ENCODE measurements at places on chromosomes 11 and 22.

GRCh38 chr11:19676475-19677380, 35.9 kb upstream of the NAV2 start:
- no peak for DNase-seq

GRCh38 chr11:64803846-64804345, 882 bp upstream of the MAP4K2 start:
- no peak for DNase-seq

GRCh38 chr11:96012086-96012824, 88.3 kb upstream of the MTMR2 start:
- peak; percentile 83 for DNase-seq

DNA sequence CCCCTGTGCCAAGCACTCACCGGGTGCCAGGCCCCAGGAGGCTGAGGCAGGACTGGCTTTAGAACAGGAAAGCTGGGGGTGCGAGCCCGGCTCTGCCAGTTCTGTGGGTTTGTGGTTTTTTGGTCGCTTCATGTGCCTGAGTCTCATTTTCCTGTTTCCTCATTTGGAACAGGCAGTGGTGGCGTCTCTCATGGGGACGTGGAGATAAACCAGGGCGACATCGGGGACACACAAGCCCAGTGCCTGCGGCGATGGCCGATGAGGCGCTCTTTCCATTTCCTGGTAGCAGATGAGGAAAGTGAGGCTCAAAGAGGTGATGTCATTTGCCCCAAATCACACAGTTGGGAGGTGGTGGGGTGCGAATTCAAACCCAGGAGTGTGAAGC, 20.8 kb upstream of the CHKA start:
- no peak for DNase-seq

DNA sequence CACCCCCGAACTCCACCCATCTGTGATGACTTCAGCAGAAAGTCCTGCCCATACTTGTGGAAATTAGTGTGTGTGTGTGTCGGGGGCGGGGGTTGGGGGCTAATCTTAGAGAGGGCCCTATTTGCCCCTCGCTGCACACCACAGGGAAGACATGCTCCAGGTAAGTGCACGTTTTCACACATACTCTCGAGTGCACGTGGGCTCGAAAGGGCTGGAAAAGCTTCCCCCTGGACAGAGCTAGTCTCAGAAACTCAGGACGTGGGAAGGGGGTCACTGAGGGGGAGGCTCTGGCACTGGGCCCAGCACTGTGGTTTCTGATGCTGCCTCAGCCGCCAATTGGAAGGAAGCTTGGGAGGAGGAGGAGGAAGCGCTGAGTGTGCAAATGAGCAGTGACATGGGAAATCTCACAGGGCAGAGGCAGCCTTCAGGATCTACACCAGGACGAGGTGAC, 40.7 kb upstream of the CD82 start:
- DNase-seq, result no peak

- DNase-seq, result no peak
Measured at GRCh38 chr22:33952776-33953175, 32.5 kb upstream of the LARGE1 start.

DNA sequence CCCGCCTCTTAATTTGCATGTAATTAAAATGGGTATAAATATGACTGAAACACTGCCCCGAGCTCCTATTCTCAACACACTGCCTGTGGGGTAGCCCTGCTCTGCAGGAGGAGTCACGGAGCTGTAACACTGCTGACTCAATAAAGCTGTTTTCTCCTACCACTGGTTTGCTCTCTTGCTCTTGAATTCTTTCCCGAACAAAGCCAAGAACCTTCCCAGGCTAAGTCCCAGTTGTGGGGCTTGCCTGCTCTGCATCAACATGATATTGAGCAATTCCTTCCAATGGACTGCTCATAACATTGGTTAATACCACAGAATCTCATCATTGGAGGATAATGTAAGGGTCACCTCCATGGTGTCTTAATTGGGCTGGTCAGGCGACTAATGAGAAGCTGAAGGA, 114.4 kb downstream of the FBXO7 start:
- DNase-seq, result no peak

- DNase-seq, result no peak
Measured at GRCh38 chr22:25510876-25511275, 53.6 kb upstream of the GRK3 start.

GRCh38 chr11:119763071-119763728, 34.2 kb upstream of the NECTIN1 start:
- no peak for DNase-seq

GRCh38 chr11:17272801-17273200, 3.7 kb upstream of the NUCB2 start:
- no peak for DNase-seq

DNA sequence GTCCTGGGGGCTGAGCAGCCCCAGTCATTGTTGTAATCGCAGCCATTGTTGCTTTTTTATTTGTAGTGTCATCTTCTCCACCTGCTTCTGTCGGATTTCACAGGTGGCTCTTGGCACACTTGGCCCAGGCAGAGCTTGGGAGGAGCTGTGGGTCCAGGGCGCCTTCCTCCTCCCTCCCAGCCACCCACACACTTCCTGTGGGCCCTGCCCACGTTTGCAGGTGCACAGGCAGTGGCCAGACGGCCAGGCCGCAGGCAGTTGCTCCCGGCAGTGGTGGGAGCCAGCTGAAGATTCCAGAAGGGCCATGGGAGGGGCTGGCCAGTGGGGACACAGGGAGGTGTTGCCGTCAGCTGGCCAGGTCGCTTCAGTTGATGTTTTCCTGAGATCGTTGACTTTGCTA, 1191.9 kb downstream of the BRD1 start:
- DNase-seq, result no peak

- DNase-seq, result no peak
Measured at GRCh38 chr11:134407321-134407828, 4.7 kb downstream of the B3GAT1 start.

- DNase-seq, result no peak
Measured at GRCh38 chr22:29331213-29331612, 15.7 kb upstream of the RASL10A start.

DNA sequence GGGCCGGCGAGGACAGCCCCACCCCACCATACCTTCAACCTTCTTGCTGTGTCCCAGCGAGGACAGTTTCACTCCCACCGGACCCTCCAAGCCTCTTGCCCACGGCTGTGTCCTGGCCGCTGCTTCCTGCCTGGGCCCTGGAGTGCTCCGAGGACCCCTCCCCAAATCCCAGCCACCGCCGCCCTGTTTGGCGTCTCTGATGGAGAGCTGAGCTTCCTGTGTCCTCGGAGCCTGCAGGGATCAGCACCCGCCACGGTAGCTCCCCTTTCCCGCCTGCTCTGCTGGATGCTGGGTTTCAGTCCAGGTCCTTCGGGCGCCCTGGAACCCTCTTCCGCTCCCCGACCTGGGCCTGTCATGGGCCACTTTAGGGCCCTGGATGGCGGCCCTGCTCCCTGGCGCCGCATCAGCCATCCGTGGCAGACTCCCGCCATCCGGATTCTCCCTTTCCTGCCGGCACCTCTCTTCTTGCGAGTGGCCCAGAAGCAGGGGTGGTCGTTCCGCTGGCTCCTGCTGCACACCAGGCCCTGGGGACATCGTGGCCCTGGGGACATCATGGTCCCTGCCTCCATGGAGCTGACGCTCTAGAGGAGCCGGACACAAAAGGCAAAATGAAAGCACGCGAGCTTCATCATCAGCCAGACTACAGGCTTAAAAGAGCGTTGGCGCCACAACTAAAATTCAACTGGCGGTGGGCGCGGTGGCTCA, 34.3 kb upstream of the GAL start:
- DNase-seq, result no peak

- no peak for DNase-seq
Measured at GRCh38 chr11:75721852-75722668, 4.4 kb downstream of the MOGAT2 start.

DNA sequence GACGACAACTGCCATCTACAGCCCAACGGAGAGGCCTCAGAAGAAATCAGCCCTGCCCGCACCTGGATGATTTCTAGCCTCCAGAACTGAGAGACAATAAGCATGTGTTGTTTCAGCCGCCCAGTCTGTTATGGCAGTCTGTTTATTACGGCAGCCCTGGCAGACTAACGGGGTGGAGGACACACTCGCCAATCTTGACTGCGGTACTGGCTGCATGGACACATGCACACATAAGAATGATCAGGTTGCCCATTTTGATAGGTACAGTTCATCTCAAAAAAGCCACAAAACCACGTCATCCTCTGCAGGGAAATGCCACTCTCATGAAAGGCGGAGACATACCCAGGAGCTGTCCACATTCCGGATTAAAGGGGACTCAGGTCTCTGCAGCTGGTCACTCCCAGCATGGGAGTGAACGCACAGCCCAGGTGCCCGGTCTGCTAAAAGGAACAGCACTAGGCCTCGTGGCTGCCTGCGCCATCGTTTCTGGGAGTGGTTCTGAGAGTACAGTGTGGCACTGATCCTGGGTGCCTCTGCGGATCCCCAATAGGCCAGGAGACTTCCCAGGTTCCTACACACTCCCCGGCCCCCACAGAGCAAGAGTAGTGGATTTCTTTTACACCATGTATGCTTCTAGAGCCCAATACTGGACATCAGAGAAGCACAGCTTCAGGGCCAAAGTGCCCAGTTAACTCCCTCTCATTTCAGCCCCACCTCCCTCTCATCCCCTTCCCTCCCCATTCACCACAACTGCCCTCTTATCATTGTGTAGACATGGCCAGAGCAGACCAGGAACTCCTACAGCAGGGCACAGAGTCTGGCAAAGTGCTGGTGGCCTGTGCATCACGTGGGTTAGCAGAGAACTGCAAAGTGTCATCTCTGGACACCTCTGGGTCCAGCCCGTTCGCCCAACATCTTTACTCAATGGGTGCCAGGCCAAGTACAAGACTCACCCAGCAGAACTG, 11.7 kb upstream of the COMT start:
- no peak for DNase-seq

DNA sequence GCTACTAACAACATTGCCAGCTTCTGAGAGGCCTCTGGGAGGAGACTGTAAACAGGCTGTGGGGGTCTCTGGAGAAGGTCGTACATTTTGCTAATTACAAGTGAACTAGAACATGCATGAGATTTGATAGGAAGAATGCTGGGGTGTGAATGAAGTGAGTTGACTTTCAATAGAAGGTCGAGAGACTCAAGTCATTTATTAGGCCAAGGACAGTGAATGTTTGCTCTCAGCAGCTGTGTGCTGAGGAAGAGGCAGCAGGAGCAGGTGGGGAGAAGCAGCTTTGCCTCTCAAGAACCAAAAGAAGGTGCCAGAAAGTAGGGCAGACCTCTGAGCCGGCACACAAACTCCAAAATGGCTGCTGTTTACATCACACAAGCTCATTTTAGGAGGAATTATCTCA, 91.7 kb downstream of the PIWIL4 start:
- no peak for DNase-seq

DNA sequence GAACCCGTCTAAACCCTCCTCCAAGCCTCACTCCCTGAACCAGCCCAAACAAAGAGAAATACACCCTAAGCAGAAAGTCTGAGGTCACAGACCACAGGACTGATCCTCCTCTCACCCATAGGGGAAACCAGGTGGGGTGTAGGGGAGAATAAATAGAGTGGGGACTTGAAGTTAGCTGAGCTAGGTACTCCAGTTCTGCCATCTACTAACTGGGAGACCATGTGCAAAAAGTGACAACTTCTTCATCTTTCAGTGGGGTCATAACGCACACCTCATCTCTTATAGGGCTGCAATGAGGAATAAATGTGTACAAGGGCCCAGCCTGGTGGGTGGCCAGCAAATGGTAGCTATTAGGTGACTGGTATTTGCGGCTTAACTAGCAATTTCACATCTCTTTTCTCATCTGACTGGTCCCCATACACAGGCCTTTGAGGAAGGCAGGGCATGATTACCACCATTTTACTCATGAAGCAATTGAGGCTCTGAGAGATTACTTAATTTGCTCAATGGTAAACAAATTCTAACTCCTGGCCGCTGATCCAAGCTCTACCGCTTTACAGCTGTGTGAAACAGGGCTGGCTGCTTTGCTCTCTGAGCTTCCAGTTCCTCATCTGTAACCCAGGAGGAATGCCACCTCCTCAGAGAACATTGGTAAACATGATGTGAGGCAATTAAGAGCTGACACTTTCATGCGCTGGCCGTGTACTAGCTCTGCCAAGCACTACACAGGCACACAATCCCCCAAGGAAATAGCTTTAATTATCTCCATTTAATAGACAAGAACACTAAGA, 16.6 kb downstream of the TBC1D10A start:
- DNase-seq, result peak; percentile 48

All from central memory CD4-positive, alpha-beta T cell (primary cell).